ENCODE measurements at places on chromosomes 16 and 17. TPM values are rescaled to one million over a fixed set of nuclear protein-coding genes. Genes with fewer than 3 reads are reported as not detected.

PRSS27 gene
- 2.8 TPM for total RNA-seq

DNA sequence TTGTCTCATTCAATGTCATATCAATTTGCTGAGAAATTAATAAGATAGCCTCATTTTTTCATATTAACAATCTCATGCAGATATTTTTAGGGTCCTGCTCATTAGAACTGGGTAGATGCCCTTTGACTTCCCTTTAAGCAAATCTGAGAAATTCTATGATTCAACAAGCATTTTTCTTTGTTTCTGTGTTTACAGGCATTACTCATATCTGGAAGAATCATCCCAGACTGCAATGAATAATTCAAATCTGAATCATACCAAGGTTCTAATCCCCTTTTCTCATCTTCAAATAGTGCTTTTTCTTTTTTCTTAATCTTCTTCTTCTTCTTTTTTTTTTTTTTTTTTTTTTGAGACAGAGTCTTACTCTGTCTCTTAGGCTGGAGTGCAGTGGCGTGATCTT, 69.2 kb upstream of the KIFC3 start:
- DNase-seq: no peak

GRCh38 chr17:57468932-57469775, 212.8 kb downstream of the MSI2 start:
- DNase-seq: no peak

DNA sequence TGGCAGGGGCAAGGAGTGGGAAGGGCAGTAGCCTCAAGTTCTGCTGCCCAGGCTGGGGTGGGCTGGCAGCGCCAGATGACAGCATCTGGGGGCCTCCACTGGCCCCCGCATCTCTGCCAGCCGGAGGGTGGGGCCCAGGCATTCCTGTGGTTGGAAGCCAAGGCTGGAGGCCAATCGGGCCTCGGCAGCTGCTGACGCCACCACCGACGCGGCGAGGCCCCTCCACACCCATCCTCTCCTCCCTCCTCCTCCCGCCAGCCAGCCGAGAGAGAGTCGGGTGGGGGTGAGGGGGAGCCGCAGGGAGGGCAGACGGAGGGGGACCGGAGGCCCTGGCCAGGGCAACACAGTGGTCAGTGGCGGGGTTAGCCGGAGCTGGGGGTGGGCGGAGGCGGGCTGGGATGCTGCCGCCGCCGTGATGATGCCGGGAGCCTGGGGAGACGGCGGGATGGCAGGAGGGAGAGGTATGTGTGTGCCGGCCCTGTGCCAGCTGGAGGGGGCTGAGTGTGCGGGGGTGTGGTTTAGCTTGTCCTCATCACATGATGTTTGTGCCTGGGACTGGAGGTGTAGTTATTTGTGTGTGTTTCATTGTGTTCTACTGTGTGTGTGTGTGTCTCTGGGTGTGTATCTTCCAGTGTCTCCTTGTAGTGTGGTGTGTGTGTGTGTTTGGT, 36.6 kb downstream of the ARHGAP23 start:
- DNase-seq: no peak

UMOD gene
- total RNA-seq: not detected

Data from Karpas-422 (cell line).